ENCODE measurements at places on chromosomes 11 and 22.

DNA sequence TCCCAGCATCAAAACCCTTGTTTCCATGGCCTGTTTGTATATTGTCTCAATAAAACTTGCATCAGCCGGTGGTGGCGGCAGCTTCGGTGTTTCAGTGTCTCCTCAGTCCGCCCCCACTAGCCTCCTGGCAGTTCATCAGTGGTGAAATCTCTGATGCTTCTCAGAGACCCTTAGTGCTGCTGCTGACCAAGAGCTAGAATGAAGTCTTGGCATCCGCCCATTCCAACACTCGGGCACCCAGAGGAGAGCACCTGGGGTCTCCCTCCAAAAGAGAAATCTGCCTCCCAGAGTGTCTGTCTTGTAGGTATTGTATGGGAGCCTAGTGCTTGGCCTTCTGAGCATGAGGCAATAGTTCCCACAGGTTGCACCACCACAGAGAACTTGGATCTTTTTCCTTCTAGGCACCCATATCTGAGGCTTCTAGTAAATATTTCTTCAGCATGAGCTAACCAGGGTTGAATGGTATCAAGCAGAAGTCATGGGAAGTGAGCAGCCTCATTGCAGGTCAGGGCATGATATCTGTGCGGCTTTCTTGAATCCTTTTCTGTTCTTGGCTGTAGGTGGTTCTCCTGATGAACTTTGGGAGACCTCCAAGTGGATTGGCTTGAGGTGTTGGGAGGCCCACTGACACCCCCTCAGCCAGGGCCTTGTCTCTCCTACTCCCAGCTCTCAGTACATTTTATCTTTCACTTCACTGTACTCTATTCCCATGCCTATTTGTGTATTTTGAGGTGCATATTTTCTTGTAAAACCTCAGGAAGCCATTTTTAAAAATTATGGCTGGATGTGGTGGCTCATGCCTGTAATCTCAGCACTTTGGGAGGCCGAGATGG is 13.2 kb upstream of the AIFM3 start:
- no peak for DNase-seq
- H3K27me3 ChIP-seq = peaks cover 27% of the 10 kb centered on the region
- no peak overlapping the region for H3K27ac ChIP-seq
- peaks cover 11% of the 10 kb centered on the region for H3K36me3 ChIP-seq

DNA sequence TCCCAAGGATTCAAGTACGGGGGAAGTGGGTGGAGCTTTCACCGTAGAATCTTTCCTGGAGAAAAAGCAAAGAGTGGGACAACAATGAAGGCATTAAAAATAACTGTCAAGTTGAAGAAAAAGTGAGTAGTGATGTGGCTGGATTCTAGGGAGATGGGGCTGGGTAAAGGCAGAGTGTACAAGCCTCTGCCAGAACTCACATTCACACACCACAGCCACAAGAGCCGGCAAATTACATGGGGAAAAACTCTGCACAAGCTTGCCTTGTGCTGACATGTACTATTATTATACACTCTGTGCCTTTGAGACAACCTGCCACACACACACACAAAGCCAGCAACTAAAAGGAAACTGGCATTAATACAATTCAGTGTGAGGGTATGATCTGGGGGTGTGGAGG is 182.6 kb downstream of the LARGE1 start:
- H3K36me3 ChIP-seq = peaks cover 8% of the 10 kb centered on the region
- peaks cover 37% of the 10 kb centered on the region for H3K4me1 ChIP-seq
- no peak for DNase-seq
- H3K4me3 ChIP-seq = no peak overlapping the region

GRCh38 chr22:38214302-38215056 is 12.7 kb downstream of the MAFF start:
- peaks cover 12% of the 10 kb centered on the region for H3K27me3 ChIP-seq
- H3K36me3 ChIP-seq = peaks cover 3% of the 10 kb centered on the region
- DNase-seq = peak; percentile 73
- peak overlapping the region; percentile 49 for H3K4me3 ChIP-seq

DNA sequence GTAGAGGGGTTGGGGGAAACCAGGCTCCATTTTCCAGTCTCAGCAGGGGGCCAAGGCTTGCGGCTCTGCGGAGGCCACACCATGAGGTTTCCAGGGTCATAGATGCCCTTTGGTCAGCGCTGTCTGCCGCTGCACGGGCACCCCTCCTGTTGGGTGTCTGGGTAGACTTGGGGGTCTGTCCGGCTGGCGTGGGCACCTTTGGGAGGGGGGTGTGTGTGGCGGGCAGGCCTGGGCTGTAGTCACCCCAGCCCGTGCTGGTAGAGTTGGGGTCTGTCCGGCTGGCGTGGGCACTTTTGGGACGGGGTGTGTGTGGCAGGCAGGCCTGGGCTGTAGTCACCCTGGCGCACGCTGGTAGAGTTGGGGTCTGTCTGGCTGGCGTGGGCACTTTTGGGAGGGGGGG is 18.6 kb downstream of the LSP1 start:
- no peak overlapping the region for H3K27ac ChIP-seq
- no peak overlapping the region for H3K4me3 ChIP-seq
- H3K4me1 ChIP-seq = peaks cover 7% of the 10 kb centered on the region
- no peaks in the 10 kb centered on the region for H3K36me3 ChIP-seq

- peaks cover 16% of the 10 kb centered on the region for H3K4me1 ChIP-seq
- DNase-seq = no peak
- H3K27me3 ChIP-seq = no peaks in the 10 kb centered on the region
- peaks cover 16% of the 10 kb centered on the region for H3K36me3 ChIP-seq
- H3K27ac ChIP-seq = no peak overlapping the region
- H3K4me3 ChIP-seq = no peak overlapping the region
Observed at GRCh38 chr11:130118165-130118564, 41.4 kb upstream of the ST14 start.

GRCh38 chr11:41245184-41245583 is 214.3 kb downstream of the LRRC4C start:
- H3K4me1 ChIP-seq = peaks cover 2% of the 10 kb centered on the region
- H3K36me3 ChIP-seq = no peaks in the 10 kb centered on the region
- no peak overlapping the region for H3K27ac ChIP-seq
- H3K27me3 ChIP-seq = no peaks in the 10 kb centered on the region

DNA sequence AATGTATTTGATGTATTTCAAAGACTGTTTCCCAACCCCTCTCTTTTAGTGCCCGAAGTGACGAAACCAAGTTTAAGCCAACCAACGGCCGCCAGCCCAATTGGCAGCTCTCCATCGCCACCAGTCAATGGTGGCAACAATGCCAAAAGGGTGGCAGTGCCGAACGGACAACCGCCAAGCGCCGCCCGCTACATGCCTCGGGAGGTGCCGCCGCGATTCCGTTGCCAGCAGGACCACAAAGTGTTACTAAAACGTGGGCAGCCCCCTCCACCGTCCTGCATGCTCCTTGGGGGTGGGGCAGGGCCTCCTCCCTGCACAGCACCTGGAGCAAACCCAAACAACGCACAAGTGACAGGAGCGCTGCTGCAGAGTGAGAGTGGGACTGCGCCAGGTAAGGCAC is 84.1 kb downstream of the TNRC6B start:
- no peak overlapping the region for H3K27ac ChIP-seq
- DNase-seq = no peak
- no peak overlapping the region for H3K4me3 ChIP-seq
- H3K27me3 ChIP-seq = no peaks in the 10 kb centered on the region
- peaks cover 36% of the 10 kb centered on the region for H3K36me3 ChIP-seq
- H3K4me1 ChIP-seq = peaks cover 6% of the 10 kb centered on the region

GRCh38 chr22:36409056-36409455 is 21.3 kb upstream of the MYH9 start:
- no peak overlapping the region for H3K27ac ChIP-seq
- DNase-seq = no peak
- H3K36me3 ChIP-seq = no peaks in the 10 kb centered on the region
- H3K27me3 ChIP-seq = no peaks in the 10 kb centered on the region
- peaks cover 17% of the 10 kb centered on the region for H3K4me1 ChIP-seq

- H3K4me1 ChIP-seq = no peaks in the 10 kb centered on the region
- no peak overlapping the region for H3K27ac ChIP-seq
- peaks cover 39% of the 10 kb centered on the region for H3K27me3 ChIP-seq
- no peak overlapping the region for H3K4me3 ChIP-seq
- no peaks in the 10 kb centered on the region for H3K36me3 ChIP-seq
Observed at GRCh38 chr22:36894266-36894665, 19.2 kb upstream of the CSF2RB start.

GRCh38 chr11:115684699-115685098 is 180.5 kb upstream of the CADM1 start:
- H3K27ac ChIP-seq = no peak overlapping the region
- no peaks in the 10 kb centered on the region for H3K36me3 ChIP-seq
- DNase-seq = no peak
- peaks cover 14% of the 10 kb centered on the region for H3K4me1 ChIP-seq

DNA sequence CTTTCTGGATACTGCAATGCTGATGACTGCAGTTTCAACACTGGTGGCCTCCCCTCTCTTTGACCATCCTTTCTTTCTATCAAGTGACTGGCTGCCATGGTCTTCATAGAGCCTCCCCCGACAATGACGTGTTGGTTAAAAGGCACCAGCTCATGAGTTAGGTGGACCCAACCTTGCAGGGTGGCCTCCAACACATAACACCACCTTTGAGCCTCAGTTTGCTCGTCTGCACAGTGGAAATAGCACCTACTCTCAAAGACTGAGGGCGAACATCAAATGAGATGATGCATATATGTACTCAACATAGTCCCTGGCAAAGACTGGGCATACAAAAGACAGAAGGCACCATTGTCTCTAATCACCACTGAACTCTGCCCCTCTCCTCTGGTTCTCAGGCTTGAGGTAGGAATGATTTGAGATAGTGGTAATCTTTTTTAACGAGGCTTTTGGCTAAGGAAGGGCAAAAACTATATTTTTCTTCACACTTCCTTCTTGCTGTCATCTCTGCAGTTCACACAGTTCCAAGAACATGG is 119.1 kb downstream of the NAT10 start:
- no peak overlapping the region for H3K27ac ChIP-seq

DNA sequence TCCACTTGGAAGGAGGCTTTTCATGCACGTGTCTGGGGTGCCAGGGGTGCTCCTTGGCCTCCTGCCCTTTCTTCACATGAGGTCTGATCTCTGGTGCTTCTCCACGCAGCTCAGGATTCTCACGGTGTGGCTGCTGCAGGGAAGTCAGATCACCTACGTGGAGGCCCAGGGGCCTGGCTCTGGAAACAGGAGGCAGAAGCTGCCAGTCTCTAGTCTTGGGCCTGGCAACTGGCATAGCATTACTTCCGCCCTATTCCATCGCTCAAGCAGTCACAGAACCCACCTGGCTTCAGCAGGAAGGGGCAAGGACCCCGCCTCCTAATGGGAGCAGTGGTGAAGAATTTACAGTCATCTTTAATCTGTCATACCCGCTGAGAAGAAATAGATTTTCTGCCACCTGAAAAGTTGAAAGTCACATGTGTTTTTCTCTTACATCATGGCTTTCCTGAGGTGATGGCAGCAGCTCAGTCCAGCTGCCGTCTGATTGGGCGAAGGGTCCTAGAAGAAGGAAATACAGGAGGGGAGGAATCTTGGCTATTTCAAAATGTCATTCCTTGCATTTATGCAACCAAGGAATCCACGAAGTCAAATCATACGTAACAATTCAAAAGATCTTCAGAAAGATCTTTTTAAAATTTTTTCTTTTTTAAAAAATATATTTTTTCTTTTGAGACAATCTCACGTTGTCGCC is 50.1 kb upstream of the DKK3 start:
- DNase-seq = no peak
- H3K27me3 ChIP-seq = no peaks in the 10 kb centered on the region
- no peak overlapping the region for H3K27ac ChIP-seq
- H3K36me3 ChIP-seq = no peaks in the 10 kb centered on the region

DNA sequence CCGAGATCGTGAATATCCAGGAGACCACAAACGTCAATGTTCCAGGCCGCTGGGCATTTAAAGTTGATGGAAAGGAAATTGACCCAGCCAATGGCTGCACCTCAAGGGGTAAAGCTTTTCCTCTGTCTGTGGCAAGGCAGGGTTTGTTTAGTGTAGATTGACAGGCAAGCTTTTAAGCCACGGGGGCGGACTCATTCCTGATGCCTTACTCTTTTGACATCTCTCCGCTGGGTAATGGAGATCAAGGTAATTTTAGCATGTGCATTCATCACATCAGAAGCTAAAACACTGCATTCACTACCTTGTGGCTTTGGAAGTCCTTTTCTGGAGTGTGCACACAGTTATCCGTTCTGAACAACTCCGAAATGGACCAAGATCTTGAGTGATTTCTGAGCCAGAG is 12.6 kb downstream of the TECTA start:
- no peak overlapping the region for H3K27ac ChIP-seq
- no peaks in the 10 kb centered on the region for H3K36me3 ChIP-seq
- peaks cover 5% of the 10 kb centered on the region for H3K27me3 ChIP-seq
- H3K4me1 ChIP-seq = peaks cover 13% of the 10 kb centered on the region
- H3K4me3 ChIP-seq = no peak overlapping the region
- DNase-seq = no peak

- H3K4me1 ChIP-seq = peaks cover 4% of the 10 kb centered on the region
- H3K4me3 ChIP-seq = no peak overlapping the region
- H3K27me3 ChIP-seq = no peaks in the 10 kb centered on the region
- H3K27ac ChIP-seq = no peak overlapping the region
- DNase-seq = no peak
Observed at GRCh38 chr22:23681026-23681809, 9.6 kb upstream of the RGL4 start.

GRCh38 chr22:29288837-29289236 is 17.6 kb upstream of the GAS2L1 start:
- peaks cover 23% of the 10 kb centered on the region for H3K4me1 ChIP-seq
- H3K27me3 ChIP-seq = no peaks in the 10 kb centered on the region
- no peak overlapping the region for H3K27ac ChIP-seq
- no peak overlapping the region for H3K4me3 ChIP-seq
- DNase-seq = no peak

- H3K27me3 ChIP-seq = peaks cover under 1% of the 10 kb centered on the region
- H3K4me1 ChIP-seq = peaks cover 2% of the 10 kb centered on the region
- H3K4me3 ChIP-seq = no peak overlapping the region
- DNase-seq = no peak
Observed at GRCh38 chr22:50278956-50279619, 8.9 kb upstream of the MAPK11 start.

DNA sequence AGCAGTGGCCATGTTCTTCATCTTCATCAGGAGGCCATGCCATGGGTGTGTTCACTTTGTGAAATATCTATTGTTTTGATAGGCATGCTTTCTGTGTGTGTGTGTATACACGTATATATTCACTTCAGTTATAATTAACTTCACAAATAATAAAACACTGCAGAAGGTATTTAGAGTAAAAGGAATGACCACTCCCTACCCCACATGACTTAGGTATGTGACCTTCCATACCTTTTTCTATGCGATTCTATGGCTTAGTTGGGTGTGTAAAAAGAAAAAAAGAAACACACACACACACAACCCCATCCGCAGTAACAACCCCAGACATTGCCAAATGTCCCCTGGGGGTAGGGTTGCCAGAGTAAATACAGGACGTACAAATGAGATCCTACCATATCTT is 72.0 kb downstream of the CYTH4 start:
- H3K27me3 ChIP-seq = peaks cover 2% of the 10 kb centered on the region
- no peak for DNase-seq
- H3K27ac ChIP-seq = no peak overlapping the region

- no peaks in the 10 kb centered on the region for H3K27me3 ChIP-seq
- H3K4me3 ChIP-seq = no peak overlapping the region
- H3K36me3 ChIP-seq = no peaks in the 10 kb centered on the region
- H3K27ac ChIP-seq = no peak overlapping the region
- DNase-seq = no peak
Observed at GRCh38 chr11:41389623-41390130, 69.8 kb downstream of the LRRC4C start.

- DNase-seq = no peak
- H3K4me1 ChIP-seq = peaks cover 53% of the 10 kb centered on the region
- H3K4me3 ChIP-seq = peak overlapping the region; percentile 51
- no peak overlapping the region for H3K27ac ChIP-seq
- H3K36me3 ChIP-seq = no peaks in the 10 kb centered on the region
- H3K27me3 ChIP-seq = no peaks in the 10 kb centered on the region
Observed at GRCh38 chr11:66322732-66323427, 6.0 kb upstream of the CD248 start.
